ENCODE measurements at places on chromosomes 4 and X. TPM values are rescaled to one million over a fixed set of nuclear protein-coding genes. Genes with fewer than 3 reads are reported as not detected.

DNA sequence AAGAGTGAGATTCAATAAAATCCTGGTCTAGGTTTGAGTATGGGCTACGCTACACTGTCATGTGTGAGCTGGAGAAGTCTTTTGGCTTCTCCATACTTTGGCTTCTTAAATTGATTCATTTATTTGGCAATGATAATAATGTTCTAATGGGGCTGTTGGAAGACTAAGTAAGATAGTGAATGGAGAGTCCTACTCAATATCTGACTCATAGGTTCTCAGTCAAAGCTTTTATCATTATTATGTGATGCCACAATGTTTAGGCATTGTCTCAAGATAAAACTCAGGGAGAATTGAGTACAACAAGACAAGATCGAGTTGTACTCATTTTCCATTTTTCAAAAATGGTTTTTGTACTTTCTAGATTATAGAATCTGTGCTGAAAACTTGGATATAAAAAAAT is 92.5 kb upstream of the VEGFC start:
- DNase-seq, result no peak

DNA sequence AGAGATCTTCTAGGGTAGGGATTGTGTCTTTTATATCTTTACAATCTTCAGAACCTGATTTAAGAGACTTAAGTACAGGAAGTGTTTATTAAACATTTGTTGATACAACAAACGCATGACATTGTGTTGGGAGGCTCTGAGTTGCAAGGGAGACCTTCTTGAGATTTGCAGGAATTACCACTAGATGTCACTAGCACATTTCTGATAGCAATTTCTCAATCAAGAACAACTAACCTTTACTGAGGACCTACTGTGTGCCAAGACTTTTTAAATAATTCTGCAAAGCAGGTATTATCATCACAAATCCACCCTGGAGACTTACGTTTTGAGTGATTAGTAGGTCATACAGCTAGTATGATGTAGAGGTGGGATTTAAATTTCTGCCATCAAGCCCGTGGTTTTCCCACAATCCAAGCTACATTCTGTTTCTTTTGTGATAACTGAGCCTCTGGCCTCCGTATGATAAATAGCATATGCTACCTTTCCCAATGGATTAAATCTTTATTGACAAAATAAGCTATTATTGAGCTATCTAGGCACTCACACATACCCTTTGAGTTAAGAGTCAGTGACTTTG is 986.0 kb downstream of the CCSER1 start:
- DNase-seq, result no peak

SERTM2 gene
- polyA plus RNA-seq, result 2.3 TPM

DNA sequence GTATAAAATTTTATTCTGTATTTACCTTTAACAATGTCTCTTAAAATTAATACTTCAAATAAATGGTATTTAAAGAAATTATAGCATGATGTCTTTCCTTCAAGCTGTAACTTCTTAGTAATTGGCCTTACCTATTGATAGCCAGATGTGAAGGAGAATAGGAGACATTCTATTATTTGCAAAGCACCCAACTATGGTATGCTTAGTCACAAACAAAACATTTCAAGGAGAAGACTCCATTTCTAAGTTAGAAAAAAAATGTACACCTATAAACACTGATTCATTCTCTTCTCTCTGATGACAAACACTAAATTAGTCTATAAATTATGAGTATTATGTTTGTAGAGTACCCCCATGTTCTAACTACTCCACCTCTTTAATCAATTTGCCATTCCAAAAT is 66.4 kb downstream of the NKX6-1 start:
- no peak for DNase-seq

DNA sequence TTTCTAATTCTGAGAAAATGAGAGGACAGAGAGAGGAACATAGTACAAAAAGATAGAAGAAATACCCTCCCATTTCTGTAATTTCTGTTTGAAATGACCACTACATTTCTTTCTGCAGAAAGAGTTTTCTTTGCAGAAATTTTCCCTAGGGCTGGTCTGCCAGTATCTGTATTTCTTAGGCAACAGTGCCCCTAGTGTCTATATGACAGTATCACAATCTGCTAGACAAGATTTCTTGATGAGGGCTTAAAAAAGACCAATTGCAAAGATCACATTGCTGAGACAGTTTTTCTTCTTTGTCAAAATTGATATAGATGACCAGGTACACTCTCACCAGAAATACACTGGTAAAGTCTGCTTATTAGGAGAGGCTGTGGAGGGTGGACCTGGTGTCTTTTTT is 81.0 kb upstream of the ZDHHC15 start:
- no peak for DNase-seq

DNA sequence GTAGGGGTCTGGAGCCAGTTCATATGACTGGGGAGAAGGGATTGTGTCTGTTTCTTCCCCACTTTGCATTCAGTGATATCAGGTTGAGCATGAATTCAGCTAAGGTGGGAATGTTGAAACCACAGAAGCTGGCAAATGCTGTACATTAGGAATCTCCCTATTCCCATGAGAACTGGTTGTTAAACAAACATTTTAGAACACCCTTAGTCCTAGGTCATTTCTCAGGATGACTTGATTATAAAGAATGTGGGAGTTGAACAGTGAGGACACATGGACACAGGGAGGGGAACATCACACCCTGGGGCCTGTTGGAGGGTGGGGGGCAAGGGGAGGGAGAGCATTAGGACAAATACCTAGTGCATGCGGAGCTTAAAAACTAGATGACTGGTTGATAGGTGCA is 62.6 kb upstream of the LIMCH1 start:
- no peak for DNase-seq

UGT2A1 gene
- polyA plus RNA-seq, result not detected

- no peak for DNase-seq
These were observed 22.0 kb downstream of the SPARCL1 start for GRCh38 chr4:87506974-87507701.

- DNase-seq, result no peak
These were observed 185.7 kb upstream of the HS3ST1 start for GRCh38 chr4:11614426-11614825.

DNA sequence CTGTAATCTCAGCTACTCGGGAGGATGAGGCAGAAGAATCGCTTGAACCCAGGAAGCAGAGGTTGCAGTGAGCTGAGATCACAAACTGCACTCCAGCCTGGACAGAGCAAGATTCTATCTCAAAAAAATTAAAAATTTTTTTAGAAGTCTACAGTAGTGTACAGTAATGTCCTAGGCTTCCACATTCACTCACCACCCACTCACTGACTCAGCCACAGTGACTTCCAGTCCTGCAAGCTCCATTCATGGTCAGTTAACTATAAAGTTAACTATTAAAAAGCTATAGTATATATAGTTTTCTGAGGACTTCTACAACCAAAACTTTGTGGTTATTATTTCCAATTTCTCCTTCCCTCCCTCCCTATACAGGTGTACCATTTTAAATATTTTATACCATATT is 34.7 kb upstream of the NEUROG2 start:
- no peak for DNase-seq

ZNF41 gene
- 5.2 TPM for polyA plus RNA-seq

GAGE1 gene
- 31.4 TPM for polyA plus RNA-seq

GAGE2A gene
- polyA plus RNA-seq, result 54.4 TPM

- no peak for DNase-seq
These were observed 1133.5 kb downstream of the FAT4 start for GRCh38 chr4:126448086-126448845.

DNA sequence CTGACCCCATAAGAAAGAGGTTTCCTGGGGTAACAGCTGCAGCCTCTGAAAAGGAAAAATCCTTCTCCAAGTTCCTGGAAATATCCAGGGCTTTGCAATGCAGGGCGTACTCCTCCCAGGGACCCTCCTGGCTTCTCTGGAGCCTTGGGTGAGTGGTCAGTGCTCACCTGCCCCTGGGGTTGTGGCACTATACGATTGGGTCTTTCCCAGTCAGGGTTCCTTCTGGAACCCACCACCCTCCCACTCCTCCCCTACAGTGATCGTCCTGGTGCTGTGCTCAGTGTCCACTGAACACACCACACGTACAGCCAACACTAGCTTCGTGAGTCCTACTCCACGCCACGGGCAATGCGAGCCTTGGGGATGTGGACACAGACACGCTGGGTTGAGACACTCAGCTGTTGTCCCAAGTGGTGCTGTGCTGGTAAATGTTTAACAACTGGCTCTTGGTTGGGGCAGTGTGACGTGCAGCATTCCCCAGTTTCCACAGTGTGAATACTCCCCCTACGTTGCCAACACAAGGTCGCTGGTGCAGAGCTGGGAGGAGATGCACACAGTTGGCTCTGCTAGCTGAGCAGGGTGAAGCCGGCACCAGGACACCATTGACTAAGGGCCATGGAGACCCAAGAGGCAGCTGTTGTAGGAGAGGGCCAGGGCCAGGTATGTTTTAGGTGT is 65.4 kb downstream of the HTRA3 start:
- DNase-seq, result no peak

GRCh38 chr4:152679414-152680281 is at the start of gene TMEM154:
Gene TMEM154 (minus strand): TSS chr4:152679997. CDS start chr4:152679933, 64 bp downstream.
- peak; percentile 42 for DNase-seq

PRDM5 gene
- polyA plus RNA-seq, result 8.2 TPM

DNA sequence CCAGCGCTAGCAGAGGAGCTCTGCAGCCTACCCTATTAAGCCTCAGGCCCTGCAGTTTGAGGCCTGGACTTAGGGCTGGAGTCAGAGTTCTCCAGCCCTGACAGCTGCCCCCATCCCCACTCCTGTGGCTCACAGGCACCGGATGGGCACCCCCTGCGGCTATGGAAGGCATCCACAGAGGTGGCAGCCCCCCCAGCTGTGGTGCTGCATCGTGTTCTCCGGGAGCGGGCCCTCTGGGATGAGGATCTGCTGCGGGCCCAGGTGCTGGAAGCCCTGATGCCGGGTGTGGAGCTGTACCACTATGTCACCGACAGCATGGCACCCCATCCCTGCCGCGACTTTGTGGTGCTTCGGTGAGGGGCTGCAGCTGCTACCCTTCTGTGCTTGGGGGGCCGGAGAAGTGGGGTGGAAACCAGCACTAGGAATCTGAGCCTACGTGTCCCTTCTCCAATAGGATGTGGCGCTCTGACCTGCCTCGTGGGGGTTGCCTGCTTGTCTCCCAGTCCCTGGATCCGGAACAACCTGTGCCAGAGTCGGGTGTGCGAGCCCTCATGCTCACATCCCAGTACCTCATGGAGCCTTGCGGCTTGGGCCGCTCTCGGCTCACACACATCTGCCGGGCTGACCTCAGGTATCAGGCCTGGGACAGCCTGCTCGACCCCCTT is 76.2 kb downstream of the STARD8 start:
- DNase-seq, result no peak

DNA sequence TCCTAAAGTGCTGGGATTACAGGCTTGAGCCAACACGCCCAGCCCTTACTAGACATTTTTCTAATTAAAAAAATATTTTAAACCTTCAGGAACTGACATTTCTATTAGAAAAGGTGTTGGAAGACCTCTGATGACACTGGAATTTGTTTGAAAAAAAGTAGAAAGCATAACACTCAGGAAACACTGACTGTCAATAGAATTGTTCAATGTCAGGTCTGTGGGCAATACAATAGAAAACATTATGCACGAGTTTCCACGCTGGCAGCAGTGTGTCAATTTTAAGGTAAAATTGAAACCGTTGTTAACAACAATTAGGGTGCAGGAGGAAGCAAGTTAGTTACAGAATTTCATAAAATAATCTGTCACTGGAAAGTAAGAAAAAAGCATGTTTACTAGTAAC is 140.7 kb upstream of the KLHL4 start:
- DNase-seq, result no peak

FAAH2 gene
- polyA plus RNA-seq, result 0.51 TPM

- no peak for DNase-seq
These were observed 66.4 kb upstream of the NDP start for GRCh38 chrX:44039556-44039955.

DNA sequence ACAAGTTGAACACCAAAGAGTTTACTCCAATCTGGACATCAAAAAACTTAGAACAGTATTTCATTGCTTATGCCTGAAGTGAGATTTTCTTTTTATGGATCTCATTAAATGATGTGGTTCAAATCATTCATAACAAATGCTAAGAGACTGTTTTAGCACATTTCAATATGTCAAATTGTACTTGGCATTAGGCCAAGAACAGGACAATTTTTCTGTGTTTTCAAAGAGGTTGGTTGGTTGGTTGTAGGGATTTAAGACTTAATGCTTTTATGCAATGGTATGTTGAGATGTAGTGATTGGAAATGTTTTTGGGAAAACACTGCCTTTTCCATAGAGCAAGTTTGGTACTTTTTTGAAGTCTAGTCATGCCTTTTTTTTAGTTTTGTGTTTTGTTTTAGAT is 510.4 kb downstream of the ZNF674 start:
- DNase-seq, result no peak

GRCh38 chr4:55736605-55737183 is 82.9 kb upstream of the EXOC1L start:
- DNase-seq, result no peak

- no peak for DNase-seq
These were observed 7.2 kb downstream of the GNRHR start for GRCh38 chr4:67746797-67747495.

GRCh38 chr4:182142176-182143085 is 100.8 kb upstream of the TENM3 start:
- peak; percentile 36 for DNase-seq

GRCh38 chrX:133583825-133584224 is 168.5 kb upstream of the GPC4 start:
- DNase-seq, result no peak

DNA sequence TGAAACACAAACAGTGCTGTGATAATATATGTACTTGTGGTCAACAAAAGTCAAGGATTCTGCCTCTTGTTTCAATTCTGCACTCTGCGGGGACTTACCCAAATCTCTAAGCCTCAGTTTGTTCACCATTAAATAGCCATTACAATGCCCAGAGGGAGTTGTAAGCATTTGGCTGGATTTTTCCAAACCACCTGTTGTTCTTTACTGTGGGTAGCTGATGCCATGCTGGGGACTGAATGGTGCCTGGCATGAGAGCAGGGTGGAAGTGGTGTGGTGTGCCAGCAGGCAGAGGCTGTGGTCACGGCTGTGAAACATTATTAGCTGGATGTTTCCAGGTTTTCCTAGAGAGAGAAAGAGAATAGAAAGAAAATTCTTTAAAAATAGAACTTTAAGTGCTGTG is 60.7 kb upstream of the PAK3 start:
- no peak for DNase-seq

GRCh38 chr4:83207497-83208101 is 77.0 kb downstream of the COQ2 start:
- no peak for DNase-seq

DGAT2L6 gene
- polyA plus RNA-seq, result not detected

ESX1 gene
- 17.0 TPM for polyA plus RNA-seq

GLOD5 gene
- 0.83 TPM for polyA plus RNA-seq

All from testis (tissue), 5 donors.